Fibroblast of skin of right quadriceps (primary cell): ENCODE measurements at places on chromosomes 2 and 18.

DNA sequence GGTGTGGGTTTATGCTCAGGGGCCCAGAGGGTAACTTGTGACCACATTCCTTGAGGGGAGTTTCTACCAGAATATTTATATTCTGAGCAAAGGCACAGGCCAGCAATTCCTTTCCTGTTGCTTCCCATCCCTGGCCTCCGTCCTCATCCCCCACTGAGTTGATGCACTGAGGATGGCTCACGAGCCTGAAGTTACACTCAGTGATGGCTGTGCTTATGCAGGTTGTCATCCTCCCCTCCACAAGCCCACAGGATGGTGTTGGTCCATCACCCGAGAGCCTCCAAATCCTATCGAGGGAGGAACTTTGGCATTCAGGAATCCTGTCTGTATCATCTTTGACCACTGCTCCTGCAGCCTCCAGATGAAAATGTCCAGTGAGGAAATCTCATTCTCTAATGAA is 28.4 kb upstream of the FHOD3 start:
- no peak for DNase-seq

- DNase-seq, result no peak
These were observed 653 bp upstream of the ABI2 start for GRCh38 chr2:203327582-203327900.

GRCh38 chr2:237440819-237441281 is 26.9 kb upstream of the COL6A3 start:
- DNase-seq, result peak; percentile 54

DNA sequence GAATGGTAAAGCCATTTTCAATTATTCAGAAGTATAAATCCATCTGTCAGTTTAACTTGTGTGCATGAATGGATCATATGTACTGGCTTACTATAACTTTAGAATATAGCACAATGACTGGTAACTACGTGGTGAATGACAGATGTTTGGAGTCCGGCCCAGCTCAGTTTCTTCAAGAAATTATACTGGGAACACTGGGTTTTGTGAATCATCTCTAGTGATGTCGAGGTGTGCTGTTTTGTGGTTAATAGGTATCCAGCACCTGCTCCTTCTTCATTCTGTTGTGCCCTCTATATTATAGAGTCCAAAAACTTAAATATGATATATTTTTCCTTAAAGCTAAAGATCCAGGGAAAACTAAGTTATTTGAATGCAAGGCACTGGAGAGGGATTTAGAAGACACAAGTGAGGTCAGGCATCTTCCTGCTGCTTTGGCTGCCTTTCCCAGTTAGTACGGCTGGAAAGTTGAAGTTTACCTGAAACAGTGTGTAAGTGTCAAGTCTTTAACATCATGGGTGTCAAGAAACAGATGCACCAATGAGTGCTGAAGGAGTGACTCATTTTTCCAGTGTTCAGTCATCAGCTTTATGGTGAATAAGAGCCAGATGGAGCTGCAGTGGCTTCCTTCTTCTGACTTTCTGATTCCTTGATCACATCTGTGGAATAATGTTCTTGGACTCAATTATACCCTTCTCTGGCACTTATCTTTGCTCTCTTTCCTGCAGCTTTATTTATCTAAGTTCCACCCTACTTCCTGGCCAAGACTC is 1079.5 kb upstream of the CELF4 start:
- no peak for DNase-seq

GRCh38 chr2:45691171-45691999 is 39.9 kb downstream of the PRKCE start:
- DNase-seq, result no peak

- DNase-seq, result no peak
These were observed 6.9 kb upstream of the BCL2L11 start for GRCh38 chr2:111113838-111114237.

DNA sequence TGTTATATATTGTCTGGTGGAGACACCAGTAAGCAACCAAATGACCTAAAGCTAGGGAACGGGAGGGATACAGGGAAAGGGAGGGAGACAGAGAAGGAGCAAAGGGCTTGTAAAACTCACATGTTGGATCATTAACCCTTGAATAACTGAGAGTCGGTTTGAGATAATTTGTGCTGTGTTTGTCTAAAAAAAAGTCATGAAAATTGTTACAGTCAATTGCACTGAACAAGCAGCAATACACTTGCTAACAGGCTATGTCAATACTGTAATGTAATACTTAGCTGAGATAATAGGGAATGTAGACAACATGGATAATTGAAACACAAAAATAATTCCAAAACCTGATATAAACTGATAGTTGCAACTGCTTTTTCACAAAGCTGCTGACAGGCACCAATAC is 71.3 kb upstream of the ZNF521 start:
- no peak for DNase-seq

DNA sequence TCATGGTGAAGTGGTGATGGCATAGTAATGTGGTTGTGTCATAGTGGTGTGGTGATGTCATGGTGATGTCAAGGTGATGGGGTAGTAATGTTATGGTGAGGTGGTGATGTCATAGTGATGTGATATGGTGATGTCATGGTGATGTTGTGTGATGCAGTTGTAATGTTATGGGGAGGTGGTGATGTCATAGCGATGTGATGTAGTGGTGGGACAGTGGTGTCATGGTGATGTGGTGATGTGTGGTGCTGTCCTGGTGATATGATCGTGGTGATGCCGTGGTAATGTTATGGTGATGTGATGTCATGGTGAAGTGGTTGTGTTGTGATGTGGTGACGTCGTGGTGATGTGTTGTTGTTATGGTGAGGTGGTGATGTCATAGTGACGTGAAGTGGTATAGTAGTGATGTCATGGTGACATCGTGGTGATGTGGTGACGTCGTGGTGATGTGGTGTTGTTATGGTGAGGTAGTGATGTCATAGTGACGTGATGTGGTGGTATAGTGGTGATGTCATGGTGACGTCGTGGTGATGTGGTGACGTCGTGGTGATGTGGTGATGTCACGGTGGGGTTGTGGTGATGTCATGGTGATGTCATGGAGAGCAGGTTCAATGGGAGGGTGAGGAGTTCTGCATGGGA is 242.7 kb upstream of the MYT1L start:
- peak; percentile 2 for DNase-seq

GRCh38 chr2:235384624-235385023 is 109.2 kb upstream of the AGAP1 start:
- no peak for DNase-seq

- no peak for DNase-seq
These were observed 86.0 kb downstream of the RHOB start for GRCh38 chr2:20532634-20533437.

GRCh38 chr2:3280197-3280596 is 97.4 kb downstream of the EIPR1 start:
- DNase-seq, result no peak

- DNase-seq, result peak; percentile 51
These were observed 1.2 kb downstream of the GATA6 start for GRCh38 chr18:22170421-22171257.

GRCh38 chr2:120776649-120777048 is 41.0 kb downstream of the GLI2 start:
- DNase-seq, result no peak

DNA sequence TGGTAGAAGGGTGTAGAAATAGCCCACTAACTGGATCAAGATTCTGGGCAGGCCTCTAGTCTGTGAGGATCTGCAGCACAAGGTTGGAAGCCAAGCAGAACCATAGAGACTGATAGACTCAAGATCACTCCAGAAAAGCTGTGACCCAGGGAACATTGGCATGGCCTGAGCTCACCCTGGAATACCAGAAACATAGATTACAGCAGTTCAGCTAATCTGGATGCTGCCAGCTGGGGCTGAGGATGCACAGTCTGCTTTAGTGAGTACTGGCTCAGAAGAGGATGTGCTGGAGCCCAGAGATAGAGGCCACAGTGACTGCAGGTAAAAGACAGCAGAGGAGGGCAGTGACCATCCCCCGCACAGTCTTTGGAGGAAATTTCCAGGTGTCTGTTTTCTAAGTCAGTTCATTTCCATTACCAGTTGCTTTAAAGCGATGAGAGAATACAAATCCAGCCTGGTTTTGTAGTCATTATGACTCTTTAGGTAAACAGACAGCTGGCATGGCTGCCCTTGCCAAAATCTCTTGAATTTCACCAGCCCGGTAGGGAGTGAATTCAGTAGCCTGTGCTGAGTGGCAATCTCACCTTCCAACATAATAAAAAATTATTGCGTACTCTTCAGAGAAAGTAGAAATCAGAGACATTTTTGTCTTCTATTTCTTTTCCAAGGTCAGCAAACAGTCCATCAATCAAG is 119.2 kb downstream of the ANTXR1 start:
- DNase-seq, result no peak

DNA sequence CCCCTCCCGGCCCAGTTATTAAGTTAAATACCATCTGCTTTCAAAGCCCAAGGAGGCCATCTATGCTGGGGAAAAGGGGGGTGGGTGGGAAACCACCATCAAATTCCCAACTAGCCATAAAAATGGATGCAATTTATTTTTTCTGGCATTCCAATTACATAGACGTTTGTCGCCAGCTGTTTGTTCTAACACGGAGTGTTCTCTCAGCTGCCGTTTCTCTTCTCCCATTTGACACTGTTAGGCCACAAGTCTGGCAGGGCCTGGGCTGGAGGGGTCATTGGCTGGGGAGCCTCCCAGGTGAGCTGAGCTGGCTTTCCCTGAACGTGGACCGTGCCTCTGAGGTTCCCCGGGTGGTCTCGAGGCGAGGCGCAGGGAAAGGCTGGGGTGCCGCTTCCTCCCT is 16.6 kb downstream of the ATOH8 start:
- peak; percentile 68 for DNase-seq

DNA sequence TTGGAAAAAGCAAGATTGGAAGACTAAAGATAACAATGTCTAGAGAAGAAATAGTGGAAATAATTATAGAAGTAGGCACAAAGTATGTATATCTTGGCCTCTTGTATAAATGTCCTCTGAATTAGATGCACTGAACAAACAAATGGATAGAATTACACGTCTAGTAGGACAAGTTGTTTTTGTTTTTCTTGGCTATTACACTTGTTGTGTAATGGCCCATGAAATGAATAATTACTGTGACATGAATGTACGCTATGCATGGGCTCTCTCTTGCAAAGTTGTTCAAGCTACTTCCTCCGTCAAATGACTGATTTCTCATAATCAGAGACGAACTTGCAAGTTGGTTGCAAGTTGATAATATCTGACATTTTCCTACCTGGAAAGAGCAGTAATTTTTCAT is 126.2 kb downstream of the PDE1A start:
- no peak for DNase-seq

GRCh38 chr2:226600184-226600583 is 199.4 kb downstream of the IRS1 start:
- DNase-seq, result peak; percentile 78

- DNase-seq, result peak; percentile 76
These were observed 266.8 kb downstream of the EN1 start for GRCh38 chr2:118580651-118581050.

GRCh38 chr18:48996901-48997463 is 46.2 kb upstream of the SMAD7 start:
- DNase-seq, result peak; percentile 87

DNA sequence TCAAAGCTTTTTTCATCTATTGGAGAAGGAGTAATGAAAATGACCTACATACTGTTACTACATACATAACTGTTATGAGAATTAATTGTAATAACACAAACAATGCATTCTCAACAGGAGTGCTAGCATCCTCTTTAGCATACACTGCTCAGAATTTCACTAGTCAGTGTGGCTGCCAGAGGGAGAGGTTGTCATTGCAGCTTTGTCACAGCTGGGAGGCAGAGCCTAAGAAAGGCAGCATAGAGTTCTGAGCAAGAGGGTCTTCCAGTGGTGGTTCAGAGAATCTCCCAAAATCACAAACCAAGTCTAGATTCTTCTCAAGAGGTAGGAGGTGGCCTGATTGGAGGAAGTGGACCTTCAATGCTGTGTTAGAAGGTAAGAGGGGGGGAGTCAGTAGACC is 286.7 kb upstream of the CYRIA start:
- DNase-seq, result no peak

DNA sequence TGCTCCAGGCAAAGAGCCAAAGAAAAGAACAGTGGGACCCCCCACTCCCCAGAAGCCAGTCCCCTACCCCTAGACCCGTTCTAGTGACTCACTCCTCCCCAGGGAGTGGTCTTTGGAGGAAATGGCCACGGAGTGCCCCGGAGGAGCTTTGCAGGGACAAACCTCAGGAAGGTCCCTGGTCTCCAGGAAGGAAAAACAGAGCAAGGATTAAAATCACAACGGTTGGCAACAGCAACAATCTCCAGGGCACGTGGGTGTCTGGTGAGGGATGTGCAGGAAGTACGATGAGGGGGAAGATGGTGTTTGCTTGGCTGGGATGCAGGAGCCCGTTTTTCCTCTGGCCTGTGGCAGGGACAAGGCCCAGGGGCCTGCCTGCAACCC is 135.0 kb downstream of the SMAD2 start:
- DNase-seq, result no peak

DNA sequence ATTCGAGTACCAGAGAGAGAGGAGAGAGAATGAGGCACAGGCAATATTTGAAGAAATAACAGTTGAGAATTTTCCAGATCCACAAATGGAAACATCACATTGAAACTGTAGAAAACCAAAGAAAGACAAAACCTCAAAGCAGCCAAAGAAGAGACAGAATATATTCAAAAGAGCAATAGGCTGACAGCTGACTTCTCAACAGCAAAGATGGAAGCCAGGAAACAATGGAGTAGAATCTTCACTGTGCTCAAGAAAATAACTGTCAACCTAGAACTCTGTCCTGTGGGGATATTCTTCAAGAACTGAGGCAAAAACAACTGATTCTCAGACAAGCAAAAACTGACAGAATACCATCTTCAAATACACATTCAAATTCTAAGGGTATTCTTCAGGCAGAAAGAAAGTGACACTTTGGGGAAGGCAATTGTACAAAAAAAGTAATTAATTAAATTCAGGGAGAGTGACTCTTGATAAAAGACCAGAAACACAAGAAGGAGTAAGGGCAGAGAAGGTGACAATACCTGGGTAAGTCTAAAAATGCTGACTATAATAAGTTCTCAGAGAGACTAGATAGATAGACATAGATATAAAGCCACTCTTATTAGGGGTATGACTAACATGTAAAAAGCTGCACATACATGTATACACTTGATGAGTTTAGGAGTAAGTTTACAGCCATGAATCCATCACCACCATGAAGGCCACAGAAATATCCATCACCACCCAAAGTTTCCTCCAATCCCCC is 25.6 kb downstream of the ANKMY1 start:
- peak; percentile 8 for DNase-seq

DNA sequence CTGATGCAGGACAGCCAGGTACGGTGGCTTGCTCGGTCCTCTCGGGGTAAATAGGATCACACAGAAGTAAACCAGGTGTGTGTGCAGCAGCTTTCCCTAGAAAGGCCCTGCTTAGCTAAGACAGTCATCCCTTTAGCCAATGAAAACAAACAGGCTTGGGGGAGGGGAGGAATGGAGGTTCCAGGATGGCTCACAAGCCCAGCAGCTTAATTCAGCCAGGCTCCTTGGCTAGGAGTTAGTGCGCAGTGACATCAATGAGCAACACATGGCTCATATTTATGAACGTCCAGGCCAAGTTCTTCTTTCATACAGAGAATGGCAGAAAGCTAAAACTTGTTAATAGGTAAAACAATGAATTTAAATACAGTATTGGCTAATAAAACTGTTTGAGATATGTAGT is 10.2 kb downstream of the IAH1 start:
- DNase-seq, result peak; percentile 25

GRCh38 chr2:35891936-35892335 is 463.6 kb upstream of the CRIM1 start:
- DNase-seq, result no peak

- DNase-seq, result no peak
These were observed 72.7 kb downstream of the SH3RF3 start for GRCh38 chr2:109201465-109202327.
